ENCODE measurements at places on chromosomes 16 and 17. TPM values are rescaled to one million over a fixed set of nuclear protein-coding genes. Genes with fewer than 3 reads are reported as not detected.

The SPATA33 gene
- total RNA-seq = 16.9 TPM

The KRTAP4-6 gene
- not detected for total RNA-seq

The SPNS3 gene
- total RNA-seq = 7.3 TPM

The KCTD19 gene
- total RNA-seq = 0.71 TPM

The FOXC2 gene
- not detected for total RNA-seq

The MYH3 gene
- 2.6 TPM for total RNA-seq

The DNASE1L2 gene
- 1.5 TPM for total RNA-seq

The MSLN gene
- not detected for total RNA-seq

The TRIM47 gene
- total RNA-seq = 12.6 TPM

The OR1A1 gene
- not detected for total RNA-seq

The C17orf78 gene
- not detected for total RNA-seq

The CFAP97D1 gene
- total RNA-seq = not detected

The TBC1D3H gene
- total RNA-seq = not detected

The C16orf96 gene
- total RNA-seq = 0.07 TPM

The IFI35 gene
- 23.2 TPM for total RNA-seq

The TBC1D3I gene
- 0.20 TPM for total RNA-seq

The NEUROD2 gene
- total RNA-seq = not detected

The CMTM2 gene
- total RNA-seq = 0.22 TPM

The CIBAR2 gene
- total RNA-seq = not detected

The CUEDC1 gene
- total RNA-seq = 0.73 TPM

The CDRT4 gene
- 1.8 TPM for total RNA-seq

The IGSF6 gene
- total RNA-seq = 0.58 TPM

The PYDC1 gene
- not detected for total RNA-seq

The KRTAP16-1 gene
- total RNA-seq = not detected

The CD300E gene
- not detected for total RNA-seq
